ENCODE measurements at places on chromosomes 16 and 17.

- DNase-seq = no peak
Observed at GRCh38 chr17:43953746-43954145, at the start of gene PYY. TSS of gene PYY (minus strand) at chr17:43953940. CDS start at chr17:43953483, 457 bp downstream.

DNA sequence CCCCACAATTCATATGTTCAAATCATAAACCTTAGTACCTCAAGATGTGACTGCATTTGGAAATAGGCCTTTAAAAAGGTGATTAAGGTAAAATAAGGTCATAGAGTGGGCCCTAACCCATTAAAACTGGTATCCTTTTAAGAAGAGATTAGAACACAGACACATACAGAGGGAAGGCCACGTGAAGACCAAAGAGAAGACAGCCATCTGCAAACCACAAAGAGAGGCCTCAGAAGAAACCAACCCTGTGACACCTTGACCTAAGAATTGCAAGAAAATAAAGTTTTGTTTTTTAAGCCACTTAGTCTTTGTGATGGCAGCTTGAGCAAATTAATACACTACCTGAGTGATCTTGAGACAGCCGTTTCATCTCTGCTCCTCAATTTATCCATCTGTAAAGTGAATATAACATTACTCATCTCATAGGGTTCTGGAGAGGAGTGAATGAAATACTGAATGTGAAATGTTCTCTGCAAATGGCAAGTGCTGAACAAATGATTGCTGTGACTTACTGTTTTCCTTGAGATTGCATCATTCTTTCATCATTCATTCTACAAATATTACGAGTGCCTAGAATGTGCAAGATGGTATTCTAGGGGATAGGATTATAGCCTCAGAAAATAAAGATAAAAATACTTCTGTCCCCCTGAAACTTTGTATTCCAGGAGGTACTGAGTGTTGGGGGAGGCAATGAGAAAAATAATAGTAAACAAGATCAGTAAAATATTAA is 222.0 kb upstream of the CDH13 start:
- no peak for DNase-seq

DNA sequence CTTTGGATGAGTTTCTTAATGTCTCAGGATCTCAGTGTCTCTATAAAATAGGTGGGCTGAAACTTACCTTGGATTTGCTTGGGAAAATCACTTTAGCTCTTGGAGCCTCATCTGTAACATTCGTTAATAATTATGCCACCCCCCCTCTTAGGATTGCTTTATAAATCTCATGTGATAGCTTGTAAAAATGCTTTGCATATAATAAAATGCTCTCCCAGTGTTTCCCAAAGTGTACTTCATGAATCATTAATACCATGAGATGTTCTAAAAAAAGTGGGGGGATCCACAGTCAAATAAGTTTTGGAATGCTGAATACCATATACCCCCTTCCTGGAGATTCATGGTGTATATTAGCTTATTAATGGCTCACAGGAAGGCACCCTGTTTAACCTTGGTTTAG is 5.2 kb downstream of the KRT39 start:
- DNase-seq = no peak

GRCh38 chr17:49629447-49629846 is 48.5 kb downstream of the SPOP start:
- no peak for DNase-seq

DNA sequence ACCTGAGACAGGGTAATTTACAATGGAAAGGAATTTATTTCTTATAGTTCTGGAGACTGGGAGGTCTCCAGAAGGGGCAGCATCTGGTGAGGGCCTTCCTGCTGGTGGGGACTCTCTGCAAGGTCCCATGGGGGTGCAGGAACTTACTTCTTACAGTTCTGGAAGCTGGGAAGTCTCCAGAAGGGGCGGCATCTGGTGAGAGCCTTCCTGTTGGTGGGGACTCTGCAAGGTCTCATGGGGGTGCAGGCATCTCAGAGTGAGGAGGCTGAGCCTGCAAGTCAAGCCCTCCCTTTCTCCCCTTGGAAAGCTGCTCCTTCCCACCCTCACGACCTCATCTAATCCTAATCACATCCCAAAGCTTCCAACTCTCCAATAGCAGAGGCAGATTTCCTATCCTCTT is 157.4 kb downstream of the FOXL1 start:
- no peak for DNase-seq

DNA sequence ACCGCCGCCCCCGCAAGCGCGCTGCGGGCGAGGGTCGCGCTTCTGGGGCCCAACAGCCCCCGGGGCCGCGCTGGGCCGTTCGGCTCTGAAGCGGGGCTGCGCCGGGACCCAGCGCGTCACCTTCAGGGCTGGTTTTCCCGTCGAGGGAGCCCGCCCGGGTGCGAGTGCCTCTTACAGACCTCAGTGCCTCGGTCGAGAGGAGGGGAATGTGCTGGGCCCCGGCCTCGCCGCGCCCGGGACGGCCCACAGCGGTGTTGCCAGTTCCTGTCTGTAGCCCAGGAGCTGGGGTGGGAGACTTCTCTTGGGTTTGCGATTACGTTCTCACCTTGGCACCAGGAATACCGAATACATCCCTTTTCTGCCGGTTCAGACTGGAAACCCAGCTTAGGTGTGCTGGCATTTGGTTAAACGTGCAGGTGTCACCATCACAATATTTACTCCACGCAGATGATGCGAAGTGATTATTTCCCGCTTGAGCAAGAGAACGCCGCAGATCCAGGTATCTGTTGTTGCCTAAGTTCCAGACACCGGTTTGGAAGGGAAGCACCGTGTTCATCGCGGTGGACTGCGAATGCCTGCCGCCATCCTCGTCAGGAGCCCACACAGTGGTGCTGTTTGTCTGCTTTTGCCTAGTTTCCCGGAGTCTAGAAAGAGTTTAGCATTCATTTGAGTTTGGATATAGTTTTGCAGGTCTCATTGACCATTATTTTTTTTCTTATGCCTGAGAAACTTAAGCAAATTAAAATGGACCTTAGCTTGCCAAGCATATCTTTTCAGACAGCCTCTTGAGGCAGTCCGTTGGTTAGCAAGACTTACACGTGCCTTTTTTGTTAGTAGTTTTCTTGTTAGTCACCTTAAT is 914 bp downstream of the MAP1LC3B start:
- no peak for DNase-seq

GRCh38 chr17:3710951-3711383 is 12.7 kb upstream of the HASPIN start:
- DNase-seq = no peak
